Choroid plexus epithelial cell (primary cell): ENCODE measurements at places on chromosomes 4 and X.

DNA sequence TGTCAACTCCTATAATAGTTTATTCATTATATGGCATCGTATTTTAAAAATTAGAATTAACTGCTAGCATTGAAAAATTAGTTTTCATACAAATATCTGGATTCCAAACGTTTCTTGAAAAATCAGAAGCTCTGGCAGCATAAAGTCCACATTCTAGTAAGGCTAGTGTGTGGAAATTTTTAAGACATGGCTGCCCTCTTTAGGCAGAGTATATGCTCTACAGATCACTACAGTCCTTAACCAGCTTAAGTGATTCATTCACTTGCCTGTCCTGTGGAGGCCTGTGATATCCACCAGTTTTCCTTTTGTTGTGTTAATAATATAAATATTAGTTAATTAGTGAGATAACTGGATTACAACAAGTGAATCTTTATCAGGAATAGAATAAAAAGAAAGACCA lies 287.2 kb downstream of the OPHN1 start:
- peak; percentile 73 for DNase-seq

GRCh38 chrX:129637217-129638109 lies 17.3 kb downstream of the APLN start:
- peak; percentile 76 for DNase-seq

DNA sequence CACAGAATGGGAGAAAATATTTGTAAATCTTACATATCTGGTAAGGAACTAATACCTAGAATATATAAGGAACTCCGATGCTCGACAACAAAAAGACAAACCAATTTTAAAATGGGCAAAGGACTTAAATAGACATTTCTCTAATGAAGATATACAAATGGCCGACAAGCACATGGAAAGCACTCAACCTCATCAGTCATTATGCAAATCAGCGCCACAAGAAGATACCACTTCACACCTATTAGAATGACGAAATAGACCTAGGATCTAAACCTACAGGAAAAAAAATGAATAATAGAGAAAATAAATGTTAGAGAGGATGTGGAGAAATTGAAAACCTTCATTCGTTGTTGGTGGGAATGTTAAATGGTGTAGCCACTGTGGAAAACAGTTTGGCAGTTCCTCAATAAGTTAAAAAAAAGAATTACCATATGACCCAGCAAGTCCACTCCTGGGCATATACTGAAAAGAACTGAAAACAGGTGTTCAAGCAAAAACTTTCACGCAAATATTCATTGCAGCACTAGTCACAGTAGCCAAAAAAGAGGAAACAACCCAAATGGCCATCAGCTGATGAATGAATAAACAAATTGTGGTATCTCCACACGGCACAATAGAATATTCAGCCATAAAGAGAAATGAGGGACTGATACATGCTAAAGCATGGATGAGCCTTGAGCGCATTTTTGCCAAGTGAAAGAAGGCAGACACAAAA lies 57.3 kb upstream of the WDR19 start:
- no peak for DNase-seq

- DNase-seq = peak; percentile 48
Measured at GRCh38 chr4:177051473-177052060, 258.1 kb upstream of the NEIL3 start.

DNA sequence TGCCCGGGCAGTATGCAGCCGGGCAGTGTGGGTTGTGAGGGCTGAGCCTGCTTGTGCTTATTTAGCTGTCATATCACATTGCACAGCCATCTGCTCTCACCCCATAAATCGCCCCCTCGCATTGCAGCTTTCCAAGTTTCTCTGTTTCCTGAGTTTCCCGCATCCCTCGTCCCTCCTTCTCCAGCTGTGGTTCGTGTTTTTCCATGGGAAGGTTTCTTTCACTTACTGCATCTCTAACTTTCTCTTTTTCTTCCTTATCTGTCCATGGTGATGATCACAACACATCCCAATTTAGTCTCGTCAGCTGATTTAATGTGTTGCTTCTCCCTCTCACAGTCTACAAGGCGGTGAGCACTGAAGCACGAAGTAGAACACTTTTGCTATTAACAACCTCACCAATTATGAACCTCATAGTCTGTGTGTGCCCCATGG lies 118.1 kb downstream of the ENPP6 start:
- DNase-seq = no peak

GRCh38 chrX:106150701-106151100 lies 17.4 kb upstream of the PWWP3B start:
- no peak for DNase-seq

DNA sequence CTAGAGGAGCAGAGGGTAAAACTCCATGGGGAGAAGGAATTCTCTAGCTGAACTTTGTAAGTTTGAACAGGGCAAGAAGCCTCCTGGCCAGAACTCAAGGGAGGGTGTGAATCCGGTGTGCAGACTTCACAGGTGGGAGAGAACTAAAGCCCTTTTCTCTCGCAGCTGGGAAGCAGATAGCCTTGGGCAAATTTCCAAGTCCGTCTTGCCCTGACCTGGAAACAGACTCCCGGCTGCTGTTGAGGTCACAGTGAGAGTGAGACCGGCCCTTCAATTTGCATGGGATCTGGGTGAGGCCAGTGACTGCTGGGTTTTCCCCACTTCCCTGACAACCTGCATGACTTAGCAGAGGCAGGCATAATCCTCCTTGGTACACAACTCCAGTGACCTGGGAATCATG lies 94.5 kb upstream of the ZNF827 start:
- peak; percentile 16 for DNase-seq

DNA sequence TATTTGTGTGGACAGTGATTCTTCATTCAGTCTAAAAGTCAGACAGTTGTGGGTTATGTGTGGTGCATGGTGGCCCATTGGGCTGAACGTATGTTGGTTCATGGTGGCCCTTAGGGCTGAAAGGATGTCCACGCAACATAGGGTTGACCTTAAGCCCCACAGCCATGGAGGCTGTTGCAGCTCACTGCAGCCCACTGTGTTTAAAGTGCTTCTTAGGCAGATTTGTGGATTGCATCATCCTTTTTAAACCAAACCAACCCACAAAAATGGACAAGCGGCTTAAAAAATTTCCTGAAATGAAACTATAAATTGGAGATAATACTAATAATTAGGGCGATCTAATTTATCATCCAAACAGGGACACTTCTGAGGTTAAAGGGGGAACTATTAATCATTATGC lies 219.0 kb upstream of the GATB start:
- no peak for DNase-seq

GRCh38 chr4:86950831-86951525 lies 16.2 kb downstream of the AFF1 start:
- no peak for DNase-seq

GRCh38 chrX:8432396-8432795 lies 32.2 kb upstream of the VCX3B start:
- no peak for DNase-seq

GRCh38 chrX:52217494-52218160 lies 32.9 kb downstream of the MAGED4 start:
- DNase-seq = no peak

DNA sequence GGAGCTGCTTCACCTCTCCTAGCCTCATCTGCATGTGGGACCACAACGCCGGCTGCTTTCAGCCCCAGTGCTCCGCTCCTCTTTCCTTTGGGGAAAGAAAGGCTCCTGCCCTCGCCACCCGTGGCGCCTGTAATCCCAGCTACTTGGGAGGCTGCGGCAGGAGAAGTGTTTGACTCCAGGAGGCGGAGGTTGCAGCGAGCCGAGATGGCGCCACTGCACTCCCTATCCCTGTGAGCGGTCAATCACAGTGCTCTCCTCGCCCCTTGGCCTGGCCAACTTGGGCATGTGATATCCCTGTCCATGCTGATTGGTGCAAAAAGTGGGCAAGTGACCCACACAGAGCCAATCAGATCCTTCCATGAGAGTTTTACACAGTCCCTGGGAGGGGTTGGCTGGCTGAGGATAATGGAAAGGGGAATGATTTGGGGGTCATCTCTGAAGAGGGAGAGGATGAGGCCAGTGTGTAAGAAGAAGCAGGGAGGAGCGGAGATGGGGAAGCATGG lies 56.2 kb downstream of the WFS1 start:
- no peak for DNase-seq

- peak; percentile 35 for DNase-seq
Measured at GRCh38 chrX:120794525-120794975, 81.1 kb downstream of the CT47B1 start.

- peak; percentile 37 for DNase-seq
Measured at GRCh38 chr4:101328063-101328602, 19.2 kb downstream of the PPP3CA start.

DNA sequence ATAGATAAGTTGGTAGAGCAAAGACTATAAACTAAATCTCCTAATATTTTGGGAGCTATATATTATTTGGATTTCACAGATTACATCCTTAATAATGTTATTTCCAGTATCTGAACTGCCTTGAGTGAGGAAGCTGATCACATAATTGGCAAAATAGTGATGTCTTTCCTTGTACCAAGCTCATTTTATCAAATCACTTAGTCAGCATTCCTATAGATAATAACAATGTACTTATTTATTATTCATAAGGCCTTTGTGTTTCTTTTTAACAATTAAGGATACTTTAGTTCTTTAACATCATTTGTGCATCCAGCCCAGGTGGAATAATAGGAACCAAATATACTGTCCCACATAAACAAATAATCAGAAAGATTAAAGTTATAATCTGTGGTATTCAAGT lies 1093.6 kb downstream of the PCDH18 start:
- DNase-seq = no peak

GRCh38 chr4:141657550-141658250 lies 21.3 kb downstream of the IL15 start:
- no peak for DNase-seq

GRCh38 chrX:65203545-65203944 lies 227.3 kb upstream of the ZC4H2 start:
- no peak for DNase-seq

- DNase-seq = peak; percentile 84
Measured at GRCh38 chrX:87525771-87526229, 8.2 kb downstream of the KLHL4 start.

DNA sequence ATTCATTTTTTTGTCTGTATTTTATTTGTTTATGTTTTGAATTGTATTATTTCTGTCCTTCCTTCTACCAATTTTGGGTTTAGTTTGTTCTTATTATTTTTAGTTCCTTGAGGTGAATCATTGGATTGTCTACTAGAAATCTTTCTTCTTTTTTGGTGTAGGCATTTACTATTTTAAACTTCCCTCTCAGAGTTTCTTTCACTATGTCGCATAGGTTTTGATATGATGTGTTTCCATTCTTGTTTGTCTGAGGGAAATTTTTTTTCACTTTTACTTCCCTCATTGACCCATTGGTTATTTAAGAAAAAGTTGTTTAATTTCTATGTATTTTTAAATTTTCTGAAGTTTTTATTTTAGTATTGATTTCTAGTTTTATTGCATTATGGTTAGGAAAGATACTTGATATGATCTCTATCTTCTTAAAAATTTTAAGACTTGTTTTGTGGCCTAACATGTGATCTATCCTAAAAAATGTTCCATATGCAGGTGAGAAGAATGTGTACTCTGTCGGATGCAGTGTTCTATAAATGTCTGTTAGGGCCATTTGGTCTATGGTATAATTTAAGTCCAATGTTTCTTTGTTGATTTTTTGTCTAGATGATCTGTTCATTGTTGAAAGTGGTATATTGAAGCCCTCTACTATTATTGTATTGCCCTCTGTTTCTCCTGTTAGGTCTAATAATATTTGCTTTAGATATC lies 68.8 kb downstream of the IL15 start:
- DNase-seq = no peak

DNA sequence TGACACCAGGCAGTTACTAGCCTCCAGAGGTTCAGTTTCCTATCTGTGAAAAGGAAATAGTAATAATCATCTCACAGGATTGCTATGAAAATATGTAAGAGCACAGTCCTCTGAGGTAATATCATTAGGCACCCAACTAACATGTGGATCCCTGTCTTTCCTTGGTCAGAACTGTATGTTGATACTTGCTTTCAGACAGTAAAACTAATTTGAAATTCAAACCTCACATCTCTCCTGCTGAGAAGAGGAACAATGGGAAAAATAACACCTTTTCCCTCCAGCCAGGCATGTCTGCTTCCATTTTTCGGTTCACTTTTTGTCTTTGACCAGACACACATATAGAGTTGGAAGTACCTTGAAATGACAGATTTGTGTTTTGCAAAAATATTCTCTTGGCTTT lies 262.7 kb downstream of the IL15 start:
- no peak for DNase-seq

- peak; percentile 41 for DNase-seq
Measured at GRCh38 chr4:610411-611261, 14.7 kb upstream of the PDE6B start.

DNA sequence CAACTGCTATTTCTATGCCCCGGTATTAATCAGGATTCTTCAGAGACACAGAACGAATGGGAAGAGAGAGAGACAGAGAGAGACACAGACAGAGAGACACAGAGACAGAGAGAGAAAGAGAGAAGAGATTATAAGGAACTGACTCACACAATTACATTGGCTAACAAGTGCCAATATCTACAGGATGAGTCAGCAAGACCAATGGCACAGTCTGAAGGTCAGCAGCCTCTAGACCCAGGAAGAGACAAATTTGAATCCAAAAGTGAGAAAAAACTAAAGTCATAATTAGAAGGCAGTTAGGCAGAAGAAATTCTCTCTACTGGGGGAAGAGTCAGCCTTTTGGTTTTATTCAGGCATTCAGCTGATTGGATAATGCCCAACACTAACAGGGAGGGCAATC lies 187.3 kb downstream of the MAB21L2 start:
- DNase-seq = peak; percentile 71

DNA sequence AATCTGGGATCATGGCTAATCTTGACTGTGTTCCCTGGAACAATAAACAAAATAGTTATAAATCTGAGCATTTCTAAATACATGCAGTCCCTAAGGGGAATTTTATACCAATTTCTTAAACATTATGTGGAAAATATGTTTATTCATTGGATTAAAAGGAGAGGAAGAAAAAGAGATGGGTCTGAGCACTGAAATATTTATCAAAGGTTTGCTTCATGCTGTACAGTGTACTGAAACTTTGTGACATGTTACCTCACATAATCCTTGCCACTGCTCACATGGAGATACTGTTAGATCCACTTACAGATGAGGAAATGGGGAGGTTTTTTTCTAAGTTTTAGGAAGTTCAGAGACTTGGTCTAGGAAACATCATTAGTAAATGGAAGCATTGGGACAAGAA lies 443.6 kb downstream of the SPRY1 start:
- no peak for DNase-seq

DNA sequence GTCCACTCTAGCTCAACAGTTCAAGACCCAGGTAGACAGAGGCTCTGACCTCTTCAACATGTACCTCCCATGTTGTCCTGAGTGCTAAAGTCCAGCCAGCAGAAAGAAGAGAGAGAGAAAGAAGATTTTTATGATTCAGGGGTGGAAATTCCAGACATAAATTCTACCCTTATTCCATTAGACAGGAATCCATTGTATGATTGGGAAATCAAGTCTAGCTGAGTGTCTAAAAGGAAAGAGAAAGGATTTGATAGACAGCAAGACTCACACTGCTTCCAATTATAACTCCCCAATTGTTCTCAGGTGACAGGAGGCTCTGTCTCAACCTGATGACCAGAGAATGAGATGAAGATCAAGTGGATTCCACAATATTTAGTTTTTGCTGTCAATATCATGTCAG lies 27.9 kb upstream of the PGM2 start:
- DNase-seq = no peak

DNA sequence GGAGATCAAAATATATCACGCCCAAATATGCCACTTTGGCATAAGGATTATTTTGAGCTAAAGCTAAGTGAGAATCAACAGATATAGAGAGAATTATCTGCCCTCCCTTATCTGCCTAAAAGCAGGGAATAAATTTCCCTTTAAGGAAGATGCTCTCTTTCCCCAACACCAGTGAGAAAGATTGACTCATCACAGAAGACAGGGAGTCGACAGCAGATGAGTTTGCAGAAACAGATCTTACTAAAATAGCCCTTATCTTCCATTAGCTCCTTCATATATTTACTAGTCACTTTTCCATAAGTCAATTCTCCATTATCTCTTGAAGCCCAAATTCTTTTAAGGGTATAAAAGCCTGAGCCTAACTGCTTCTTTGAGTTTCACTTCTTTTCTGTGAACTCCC lies 156.6 kb downstream of the CAMK2D start:
- DNase-seq = peak; percentile 32
